ENCODE measurements at places on chromosomes 3 and 15. TPM values are rescaled to one million over a fixed set of nuclear protein-coding genes. Genes with fewer than 3 reads are reported as not detected.

GRCh38 chr15:98678484-98678883, 30.1 kb downstream of the IGF1R start:
- DNase-seq: no peak

DNA sequence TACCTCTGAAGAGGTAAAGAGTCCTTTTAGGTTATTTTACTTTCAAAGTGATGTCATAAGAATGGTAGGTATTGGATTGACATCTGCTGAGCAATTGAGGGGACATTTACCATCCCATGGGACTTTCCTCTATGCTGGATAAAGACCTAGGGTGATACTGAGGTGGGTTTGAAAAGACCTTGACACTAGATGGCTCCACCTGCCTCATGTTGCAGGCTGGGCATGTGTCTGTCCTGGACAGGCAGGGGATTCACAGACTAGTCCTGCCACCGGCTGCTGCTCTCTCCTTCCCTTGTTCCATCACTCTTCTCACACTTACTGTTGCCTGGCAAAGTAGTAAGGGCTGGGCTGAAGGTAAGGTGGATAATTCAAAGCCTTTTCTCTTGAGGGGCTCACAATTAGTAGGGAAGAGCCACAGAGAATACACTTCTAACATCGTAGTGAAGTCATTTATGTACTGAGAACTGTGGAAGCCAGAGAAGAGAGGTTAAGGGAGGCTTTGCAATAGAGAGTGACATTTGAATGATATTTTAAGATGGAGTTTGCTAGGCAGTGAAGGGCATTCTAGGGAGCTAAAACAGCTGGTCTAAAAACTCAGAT, 27.7 kb downstream of the TRAK1 start:
- DNase-seq: peak; percentile 42

DNA sequence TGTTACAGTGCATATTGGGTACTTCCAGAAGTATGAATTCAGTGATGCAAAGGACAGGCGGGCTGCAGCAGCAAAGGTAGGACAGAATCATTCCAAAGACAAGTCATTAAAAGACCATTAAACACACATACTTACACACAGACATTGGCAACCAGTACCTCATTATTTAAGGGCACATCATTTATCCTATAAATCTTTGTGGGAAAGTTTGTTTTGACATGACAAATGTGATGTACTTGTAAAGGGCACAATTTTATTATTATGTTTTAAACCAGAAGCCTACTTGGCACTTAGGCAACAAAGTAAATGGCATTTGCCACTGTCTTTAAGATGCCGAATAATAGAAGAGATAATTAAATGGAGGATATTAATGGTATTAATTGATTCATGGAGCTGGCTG, 22.7 kb downstream of the ARIH1 start:
- DNase-seq: no peak

- DNase-seq: no peak
Observed at GRCh38 chr15:90020021-90020735, 19.1 kb downstream of the ZNF710 start.

DNA sequence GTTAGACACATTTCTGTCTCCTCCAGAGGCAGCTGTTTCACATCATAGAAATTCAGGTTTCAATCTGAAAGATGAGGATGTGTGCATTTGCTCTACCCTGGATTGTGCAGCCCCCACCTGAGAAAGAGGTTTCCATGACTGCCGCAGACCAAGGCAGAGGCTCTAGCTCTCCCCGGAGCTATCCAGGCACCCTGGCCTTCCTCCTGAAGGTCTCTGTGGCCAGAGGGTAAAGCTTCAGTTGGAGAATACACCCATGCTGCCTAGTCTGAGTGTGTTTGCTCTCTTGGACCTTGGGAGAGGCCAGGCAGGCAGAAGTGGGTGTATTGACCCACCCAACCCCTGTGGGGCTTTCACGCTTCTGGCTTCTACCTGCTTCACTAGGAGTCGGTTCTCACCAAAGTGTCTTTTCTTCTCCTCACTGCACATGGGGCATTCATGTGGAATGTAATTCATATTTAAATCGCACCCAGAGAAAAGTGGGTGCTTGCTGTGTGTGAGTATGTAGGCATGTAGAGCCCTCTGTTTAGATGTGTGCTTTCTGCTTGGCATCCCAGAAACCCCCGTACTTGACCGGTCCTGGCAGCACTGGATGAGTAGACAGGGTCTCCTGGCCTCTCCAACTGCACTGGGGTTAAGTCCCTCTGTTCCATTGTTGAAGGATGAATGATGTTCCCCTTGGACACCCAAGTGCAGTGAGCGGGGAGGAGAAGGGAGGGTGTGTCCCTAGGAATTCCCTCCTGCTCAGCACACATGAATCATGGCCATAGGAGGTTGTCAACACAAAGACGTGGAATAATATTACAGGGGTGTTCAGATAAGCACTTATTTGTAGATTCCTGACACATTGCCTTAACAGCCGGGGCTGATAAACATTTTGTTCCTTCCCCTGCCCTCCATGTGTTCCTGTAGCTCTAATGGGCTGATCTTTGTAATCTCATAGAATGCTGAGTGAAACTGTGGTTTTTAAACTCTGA, 20.3 kb upstream of the RAB6B start:
- DNase-seq: no peak

DNA sequence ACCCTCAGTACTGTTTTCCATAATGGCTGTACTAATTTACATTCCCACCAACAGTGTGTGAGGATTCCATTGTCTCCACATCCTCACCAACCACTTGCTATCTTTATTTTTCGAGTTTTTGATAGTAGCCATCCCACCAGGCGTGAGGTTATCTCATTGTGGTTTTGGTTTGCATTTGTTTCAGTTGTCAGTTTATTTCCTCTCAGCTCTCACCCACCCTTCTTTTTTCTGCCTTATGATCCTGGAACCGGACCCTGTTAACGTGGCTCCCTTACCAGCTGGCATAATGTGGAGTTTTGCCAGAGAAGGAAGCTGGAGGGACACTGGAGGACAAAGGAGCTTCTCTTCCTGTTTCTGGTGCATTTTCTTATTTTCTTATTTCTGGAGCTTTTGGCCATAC, 25.1 kb upstream of the SH3GL3 start:
- no peak for DNase-seq

DNA sequence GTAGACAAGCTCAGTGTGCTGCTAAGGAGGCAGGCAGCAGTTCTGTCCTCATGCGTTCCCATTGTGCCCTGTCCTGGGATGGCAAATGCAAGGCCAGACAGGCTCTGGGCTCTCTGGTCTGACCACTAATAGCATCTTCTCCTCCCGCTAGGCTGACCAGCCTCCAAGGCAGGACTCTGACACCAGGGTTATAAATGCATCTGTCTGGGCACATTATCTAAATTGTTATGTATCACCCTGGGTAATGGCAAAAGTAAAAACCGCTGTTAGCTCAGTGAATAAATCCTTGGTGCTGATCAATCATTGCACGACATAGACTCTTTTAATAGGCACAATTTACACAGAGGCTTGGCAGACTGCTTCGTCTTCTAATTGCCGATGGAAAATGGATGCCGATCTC, 85.6 kb downstream of the CLSTN2 start:
- DNase-seq: no peak

DNA sequence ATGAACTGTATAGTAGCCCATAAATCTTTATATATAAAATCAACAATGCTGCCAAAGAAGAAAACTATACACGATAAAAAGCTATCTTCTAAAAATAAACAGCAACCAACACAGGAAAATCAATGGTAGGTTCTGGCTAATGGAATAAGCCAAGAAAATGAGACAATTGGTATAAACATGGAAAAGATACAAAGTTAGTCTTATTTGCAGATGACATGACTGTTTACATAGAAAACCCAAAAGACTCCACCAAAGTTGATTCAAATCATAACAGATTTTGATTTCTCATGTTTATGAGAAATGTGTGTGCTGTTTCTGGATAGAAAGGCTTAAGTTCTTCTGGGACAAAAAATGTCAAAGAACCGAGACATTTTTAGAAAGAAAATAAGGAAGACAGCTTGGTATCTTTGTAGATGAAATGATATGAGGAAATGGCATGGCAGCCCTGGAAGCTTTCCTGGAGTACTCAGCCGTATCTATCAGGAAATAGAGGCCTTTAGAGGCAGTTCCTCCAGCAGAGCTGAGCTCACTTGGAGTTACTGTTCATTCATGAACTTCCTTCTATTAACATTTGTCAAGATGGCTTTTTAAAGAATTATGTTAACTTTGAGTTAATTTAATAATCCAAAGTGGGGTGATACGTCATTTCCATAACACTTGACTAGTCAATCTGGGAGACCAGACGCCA, 36.7 kb upstream of the VILL start:
- DNase-seq: no peak

- no peak for DNase-seq
Observed at GRCh38 chr3:189699885-189700284, 68.7 kb downstream of the TP63 start.

DNA sequence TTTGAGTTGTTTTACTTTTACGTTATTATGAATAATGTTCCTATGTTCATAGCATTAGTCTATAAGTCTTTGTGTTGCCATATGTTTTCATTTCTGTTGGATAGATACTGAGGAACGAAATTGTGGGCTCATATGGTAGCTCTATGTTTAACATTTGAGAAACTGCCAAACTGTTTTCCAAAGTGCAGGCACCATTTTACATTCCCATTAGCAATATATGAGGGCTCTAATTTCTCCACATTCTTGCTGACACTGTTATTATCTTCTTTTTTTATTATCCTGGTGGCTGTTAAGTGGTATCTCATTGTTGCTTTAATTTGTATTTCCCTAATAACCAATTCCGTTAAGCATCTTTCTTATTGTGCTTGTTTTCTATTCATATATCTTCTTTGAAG, 1.8 kb upstream of the PIK3R4 start:
- no peak for DNase-seq

- DNase-seq: no peak
Observed at GRCh38 chr3:129070086-129070885, 9.7 kb downstream of the GP9 start.

DNA sequence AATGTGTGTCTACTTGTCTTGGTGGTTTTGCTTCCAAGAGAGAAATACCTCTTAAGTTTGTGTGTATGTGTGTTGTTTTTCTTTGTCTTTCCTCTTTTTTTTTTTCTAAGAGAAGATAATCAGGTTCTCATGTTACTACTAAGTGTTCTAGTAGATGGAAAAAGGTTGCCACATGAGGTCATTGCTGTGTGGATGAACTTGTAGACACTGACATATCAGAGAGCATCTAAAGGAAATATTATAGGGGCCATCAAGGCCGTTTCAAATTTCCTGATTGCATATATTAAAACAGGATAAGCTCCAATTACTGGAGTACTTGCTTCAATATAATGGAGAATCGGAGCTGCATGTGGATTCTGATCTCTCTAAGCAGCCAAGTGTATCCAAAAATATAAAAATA, 747.5 kb downstream of the NR2F2 start:
- no peak for DNase-seq

GRCh38 chr3:66000506-66000905, 38.2 kb downstream of the MAGI1 start:
- DNase-seq: no peak

- DNase-seq: no peak
Observed at GRCh38 chr3:119976214-119976613, 118.0 kb downstream of the GSK3B start.

The CCDC191 gene
- 2.2 TPM for total RNA-seq

DNA sequence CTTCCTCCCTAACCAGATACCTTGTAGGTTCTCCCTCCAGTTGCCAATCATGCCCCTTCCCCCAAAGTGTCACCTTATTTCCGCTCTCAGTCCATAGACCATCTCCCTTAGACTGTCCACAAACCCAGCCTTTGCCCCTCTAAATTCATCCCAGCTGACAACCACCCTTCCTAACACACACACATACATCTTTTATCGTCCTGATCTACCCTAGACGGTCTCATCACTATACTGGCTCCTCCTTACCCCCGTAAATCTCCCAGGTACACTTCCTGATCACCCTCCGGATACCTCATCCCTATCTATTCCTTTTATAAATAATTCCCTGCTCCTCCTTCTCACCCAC, 828 bp downstream of the THOC7 start:
- no peak for DNase-seq

DNA sequence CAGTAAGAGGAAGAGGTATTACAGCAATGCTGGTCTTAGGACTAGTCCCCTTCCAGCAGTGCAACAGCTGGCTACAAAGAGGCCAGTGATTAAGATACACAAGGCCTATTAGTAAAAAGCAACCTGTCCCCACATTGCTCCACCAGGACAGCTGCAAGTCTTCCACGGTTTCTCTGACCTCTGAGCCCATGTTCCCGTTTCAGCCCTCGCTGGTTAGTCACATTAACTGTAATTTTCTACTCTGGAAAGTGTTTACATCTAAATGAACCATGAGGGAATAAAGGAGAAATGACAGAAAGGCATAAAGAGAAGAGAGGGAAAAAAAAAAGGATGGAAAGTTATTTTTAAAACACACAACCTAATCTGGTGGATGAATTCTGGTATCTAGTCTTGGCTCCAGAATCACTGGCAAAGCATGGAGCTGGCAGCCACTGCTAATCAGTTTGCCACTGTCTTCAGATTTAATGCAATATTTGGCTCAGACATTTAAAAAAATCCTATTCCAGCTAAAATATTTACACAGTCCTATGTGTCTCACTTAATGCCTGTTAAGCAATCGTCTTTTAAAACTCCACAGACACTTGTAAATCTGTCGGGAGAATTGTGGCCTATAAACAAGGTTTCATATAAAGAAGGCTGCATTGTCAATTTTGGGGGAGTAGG, 154.9 kb downstream of the GREM1 start:
- no peak for DNase-seq

DNA sequence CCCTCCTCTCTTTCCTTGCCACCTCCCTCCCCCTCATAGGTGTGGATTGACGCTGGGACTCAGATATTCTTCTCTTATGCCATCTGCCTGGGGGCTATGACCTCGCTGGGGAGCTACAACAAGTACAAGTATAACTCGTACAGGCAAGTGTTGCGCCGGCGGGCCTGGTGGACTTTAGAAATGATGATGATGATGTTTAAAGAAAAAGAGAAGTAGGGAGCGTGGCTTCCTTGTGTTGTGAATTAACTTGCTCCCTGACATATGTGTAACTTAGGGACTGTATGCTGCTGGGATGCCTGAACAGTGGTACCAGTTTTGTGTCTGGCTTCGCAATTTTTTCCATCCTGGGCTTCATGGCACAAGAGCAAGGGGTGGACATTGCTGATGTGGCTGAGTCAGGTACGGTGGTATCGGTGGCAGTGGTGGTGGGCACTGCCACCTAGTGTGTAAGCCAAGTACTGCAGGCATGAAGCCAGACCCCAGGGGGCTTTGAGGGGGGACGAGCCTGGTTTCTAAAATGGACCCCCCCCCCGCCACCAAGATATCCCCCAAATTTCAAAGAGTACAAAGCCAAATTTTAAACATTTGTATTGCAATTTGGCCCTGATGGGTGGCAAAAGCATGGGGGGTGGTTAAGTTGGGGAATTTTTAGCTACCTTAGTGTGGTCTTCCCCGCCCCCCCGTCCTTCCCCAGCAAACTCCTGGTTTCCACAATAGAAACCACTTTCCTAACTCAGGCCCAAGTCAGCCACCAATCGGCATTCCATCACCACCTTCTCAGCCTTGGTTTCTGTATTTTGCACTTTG, 65.6 kb downstream of the SLC6A6 start:
- DNase-seq: peak; percentile 36

- no peak for DNase-seq
Observed at GRCh38 chr15:67090297-67091070, 25.1 kb downstream of the SMAD3 start.

- no peak for DNase-seq
Observed at GRCh38 chr3:39432342-39432741, 25.8 kb downstream of the RPSA start.

GRCh38 chr3:125692361-125692760, 97.1 kb upstream of the OSBPL11 start:
- no peak for DNase-seq

GRCh38 chr3:172352786-172353185, 95.5 kb downstream of the GHSR start:
- no peak for DNase-seq
